Kidney capillary endothelial cell (primary cell): ENCODE measurements at places on chromosomes 7 and 10.

- no peak for DNase-seq
Measured at GRCh38 chr7:1058821-1059199, 14.5 kb downstream of the GPR146 start.

DNA sequence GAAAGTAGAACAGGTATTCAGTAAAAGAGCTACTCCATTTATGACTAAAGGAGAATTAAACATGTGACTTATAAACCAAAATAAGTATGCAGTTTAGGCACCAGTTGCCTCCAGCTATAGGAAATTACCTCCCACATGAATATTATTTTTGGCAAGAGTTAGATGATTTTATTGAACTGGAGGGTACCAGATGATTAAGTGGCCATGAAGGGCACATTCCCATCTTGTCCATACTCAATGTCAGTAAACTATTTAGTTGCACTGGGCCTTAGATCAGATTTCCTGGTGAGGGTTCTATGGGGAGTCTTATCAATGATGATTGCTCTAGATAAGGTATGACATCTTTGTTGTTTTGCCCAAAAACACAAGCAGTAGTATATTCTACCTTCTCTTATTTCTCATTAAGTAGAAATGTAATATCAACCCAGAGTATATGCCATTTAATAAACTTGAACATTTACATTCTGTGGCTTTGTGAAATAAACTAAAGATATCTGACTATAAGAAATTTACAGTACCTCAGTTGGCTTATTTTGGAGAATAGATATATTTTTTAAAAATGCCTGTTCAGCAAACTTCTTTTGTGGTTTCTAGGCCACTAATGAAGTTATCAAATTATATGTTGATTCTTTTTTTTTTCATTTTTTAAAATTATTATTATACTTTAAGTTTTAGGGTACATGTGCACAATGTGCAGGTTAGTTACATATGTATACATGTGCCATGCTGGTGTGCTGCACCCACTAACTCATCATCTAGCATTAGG is 145.3 kb downstream of the SEMA3A start:
- no peak for DNase-seq

DNA sequence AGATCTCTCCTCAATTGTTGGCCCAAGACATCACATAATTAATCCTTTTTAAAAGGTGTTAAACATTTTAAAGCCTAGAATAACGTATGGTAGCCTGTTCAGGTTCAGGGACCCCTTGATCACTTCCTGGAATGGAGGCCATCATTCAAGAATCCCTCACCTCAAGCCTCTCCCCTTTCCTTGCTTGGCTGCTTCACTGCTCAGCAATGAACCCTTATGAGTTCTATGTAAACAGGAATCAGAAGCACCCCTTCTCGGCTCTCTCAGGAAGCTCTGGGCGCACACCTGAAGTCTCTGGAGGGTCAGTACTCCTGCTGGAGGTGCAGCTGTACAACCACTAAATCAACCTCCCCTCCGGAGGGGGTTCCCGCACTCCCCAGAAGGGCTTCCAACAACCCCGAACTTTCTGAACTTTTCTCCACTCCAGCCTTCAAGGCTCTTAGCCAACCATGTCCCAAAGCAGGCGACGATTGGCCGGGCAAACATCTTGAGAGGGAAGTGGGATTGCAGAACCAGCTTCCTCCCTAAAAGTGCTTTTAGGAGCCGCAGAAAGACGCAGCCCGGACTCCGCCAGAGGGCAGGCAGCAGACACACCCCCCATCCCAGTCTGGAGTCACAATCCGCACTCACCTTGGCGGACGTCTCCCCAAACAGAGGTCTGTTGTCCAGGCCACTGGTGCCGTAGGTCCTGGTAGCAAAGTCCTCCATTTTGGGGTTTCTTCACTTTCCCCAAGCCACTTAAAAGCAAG is 562 bp downstream of the TMEM243 start:
- peak; percentile 33 for DNase-seq

DNA sequence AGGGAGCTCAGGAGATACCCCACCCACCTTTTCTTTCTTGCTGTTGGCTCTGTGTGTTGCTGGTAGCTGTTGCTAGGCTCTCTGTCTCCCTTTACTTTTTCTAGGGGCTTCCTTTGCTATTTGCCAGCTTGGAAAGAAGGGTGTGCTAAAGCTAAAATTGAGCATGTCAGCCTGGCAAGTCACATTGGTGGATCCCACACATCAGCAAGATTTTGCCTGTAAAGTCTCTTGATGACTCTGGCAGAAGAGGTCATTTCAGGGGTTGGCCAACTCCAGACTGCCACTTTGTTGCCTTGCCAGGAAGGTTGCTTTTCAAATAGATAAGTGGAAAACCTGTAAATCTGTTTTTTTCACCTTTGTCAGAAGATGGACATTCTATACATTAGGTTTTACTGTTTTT is 9.9 kb downstream of the CCNY start:
- DNase-seq = no peak

DNA sequence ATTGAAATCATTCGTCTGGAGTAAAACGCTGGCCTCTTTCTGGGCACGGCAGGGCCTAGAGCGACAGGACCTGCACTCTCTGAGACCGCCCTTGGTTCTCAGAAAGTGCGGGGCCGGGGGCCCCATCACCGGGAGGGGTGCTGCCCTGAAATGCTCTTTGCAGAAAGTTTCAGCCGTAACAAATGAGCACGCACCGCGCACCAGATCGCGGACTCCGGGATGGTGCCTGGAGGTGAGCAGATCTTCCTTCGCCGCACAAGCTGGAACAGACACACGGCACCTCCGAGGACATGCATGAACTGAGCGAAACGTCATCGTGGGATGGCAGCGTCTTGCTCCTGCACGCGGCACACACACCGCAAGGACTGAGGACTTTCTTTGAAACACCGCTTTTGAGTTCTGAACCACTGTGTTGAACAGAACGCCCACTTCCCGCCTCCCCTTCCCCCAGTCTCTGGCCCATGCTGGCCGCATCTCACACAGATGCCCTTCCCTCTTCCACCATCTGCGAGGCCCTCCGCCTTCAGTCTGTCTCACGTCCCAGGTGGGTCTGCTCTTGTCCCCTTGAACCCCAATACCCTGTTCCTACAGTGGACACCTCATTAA is 538.7 kb upstream of the MGMT start:
- DNase-seq = no peak

GRCh38 chr10:113018034-113018433 is 68.0 kb downstream of the TCF7L2 start:
- no peak for DNase-seq

- DNase-seq = no peak
Measured at GRCh38 chr7:44965441-44965903, 13.3 kb downstream of the MYO1G start.

DNA sequence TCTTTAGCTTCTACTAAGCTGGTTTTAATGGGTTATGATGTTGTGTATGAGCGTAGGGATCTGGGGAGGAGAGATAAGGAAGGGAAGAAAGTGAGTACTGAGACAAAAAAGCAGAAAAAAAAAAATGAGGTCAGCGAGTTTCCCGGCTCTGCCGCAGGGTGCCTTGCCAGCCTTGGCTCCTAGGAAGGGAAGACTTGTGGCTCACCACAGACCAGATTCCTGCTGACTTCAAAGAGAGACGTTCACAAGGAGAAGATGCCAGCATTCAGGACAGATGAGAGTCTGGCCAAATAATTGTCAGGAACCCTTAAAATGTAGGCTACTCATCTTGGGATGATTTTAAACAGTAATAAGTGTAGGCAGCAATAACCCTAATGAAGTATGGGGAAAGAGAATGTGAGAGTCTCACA is 11.4 kb upstream of the FAS start:
- no peak for DNase-seq

- no peak for DNase-seq
Measured at GRCh38 chr10:131549116-131549515, 237.6 kb upstream of the TCERG1L start.

DNA sequence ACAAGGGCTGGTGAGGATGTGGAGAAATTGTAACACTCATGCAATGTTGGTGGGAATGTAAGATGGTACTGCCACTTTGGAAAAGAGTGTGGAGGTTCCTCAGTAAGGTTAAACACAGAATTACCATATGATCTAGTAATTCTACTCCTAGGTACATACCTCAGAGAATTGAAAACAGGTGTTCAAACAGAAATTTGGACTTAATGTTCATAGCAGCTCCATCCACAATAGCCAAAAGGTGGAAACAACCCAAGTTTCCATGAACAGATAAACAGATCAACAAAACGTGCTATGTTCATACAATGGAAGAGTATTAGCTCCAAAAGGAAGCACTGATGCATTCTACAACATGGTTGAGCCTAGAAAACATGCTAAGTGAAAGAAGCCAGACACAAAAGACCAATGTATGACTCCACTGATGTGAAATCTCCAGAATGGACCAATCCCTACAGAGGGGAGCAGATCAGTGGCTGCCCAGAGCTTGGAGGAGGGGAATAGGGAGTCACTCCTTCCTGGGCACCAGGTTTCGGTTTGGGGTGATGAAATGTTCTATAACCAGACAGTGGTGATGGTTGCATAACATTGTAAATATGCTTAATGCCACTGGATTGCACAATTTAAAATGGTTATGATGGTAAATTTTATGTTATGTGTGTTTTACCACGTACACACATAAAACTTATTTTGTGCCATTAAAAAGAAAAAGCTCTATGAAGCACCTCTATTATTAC is 5.7 kb upstream of the WDR86 start:
- no peak for DNase-seq

DNA sequence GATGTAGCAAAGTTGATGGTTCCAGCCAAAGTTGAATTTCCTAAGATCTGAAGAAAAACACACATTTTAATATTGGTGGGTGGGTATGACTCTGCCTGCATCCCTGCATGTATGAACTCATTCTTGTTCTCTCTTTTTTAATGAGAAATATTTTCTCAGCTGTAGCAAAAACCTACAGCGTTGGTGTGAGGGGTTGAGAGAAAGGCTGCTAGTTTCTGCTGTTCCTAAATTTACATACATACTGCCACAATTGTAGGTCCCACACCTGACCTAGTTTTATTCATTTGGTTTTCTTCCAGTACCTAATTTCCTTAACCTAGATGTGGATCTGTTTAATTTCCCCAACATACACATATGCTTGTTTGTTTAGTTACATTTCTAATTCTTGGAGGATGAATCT is 4.6 kb downstream of the AGFG2 start:
- DNase-seq = no peak

- no peak for DNase-seq
Measured at GRCh38 chr10:83701799-83702198, 437.5 kb upstream of the GHITM start.

DNA sequence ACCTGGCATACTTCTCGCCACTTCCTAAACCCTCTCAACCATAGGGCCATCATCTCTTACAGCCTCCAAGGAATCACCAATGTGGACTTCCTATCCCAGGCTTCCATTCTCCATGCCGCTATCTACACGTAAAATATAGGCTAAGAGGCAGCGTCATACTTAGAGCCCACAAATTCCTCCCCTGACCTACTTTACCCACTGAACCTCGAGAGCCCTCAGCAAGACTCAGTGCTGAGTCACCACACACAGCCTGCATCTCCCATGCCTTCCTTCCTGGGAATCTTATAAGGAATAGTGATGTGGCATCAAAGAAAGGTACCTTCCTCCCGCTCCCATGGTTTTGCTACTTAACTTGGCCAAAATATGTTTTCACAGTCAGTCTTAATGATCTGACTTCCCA is 435.6 kb upstream of the NFE2L3 start:
- no peak for DNase-seq

DNA sequence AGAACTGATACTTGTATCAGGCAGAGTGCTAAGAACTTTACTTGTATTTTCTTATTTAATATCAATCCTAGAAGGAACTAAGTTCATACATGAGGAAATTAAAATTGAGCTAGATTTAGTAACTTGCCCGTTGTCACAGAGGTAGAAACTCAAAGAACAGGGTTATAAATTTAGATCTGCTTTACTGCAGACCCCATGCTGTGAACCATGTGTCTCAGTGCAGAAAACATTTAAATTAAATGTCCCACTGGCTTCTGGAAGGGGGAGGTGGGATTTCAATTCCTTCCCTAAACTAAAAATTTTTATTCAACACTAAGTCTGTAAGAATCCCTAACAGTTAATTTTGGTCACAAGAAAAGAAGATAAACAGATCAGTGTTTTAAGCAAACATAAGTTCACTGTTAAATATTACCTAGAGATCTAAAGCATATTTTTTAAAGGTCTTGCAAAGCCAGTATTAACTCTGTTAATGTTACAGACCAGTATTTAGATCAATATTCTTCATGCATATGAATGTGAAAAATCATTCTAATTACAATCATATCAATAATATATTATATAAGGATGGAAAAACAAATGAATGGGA is 23.1 kb downstream of the WASL start:
- DNase-seq = no peak

DNA sequence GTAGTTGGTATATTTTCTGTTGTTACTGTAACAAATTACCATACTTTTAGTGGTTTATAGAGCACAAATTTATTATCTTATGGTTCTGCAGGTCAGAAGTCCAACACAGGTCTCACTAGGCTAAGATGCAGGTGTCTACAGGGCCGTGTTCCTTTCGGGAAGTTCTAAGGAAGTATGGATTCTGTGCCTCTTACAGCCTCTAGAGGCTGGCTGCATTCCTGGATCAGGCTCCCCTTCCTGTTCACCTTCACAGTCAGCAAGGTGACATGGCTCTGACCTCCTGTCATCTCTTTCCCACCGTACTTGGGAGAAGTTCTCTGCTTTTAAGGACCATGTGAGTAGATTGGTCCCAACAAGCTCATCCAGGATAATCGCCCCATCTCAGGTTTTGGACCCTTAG is 37.3 kb downstream of the BMPR1A start:
- DNase-seq = no peak

DNA sequence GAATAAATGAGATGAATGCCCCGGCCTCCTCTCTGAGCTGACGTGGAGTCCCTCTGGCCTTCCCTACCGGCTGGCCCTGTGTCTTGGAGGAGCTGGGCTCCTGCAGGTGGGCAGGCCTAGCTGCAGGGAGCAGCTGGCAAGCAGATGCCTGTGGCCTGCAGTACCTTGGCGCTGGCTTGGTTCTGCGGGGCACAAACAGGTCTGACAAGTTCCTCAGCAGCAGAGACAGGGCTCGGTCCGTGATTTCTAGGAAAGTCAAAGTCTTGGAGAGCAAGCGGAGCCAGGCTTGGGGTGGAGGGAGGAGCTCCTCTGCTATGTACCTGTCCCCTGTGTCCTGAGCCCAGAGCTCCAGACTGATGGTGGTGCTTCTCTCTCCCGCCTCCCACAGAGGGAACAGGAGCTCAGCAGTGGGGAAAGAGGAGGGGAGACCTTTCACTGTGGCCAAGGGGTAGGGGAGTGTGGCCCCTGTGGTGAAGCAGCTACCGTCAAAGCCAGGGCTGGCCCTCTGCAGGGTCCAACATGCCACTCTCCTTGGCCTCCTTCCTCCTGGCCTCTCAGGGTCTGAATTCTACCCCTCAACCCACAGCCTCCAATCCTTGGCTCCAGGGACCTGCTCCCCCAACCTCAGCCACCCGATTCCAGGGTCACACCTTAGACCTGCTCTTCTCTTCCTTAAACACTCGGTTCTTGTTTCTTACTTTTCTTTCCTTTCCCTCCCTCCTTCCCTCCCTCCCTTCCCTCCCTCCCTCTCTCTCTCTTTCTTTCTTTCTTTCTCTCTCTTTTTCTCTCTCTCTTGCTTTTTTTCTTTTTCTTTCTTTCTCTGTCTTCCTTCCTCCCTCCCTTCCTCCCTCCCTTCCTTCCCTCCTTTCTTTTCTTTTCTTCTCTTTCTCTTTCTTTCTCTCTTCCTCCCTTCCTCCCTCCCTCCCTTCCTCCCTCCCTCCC is 20.1 kb downstream of the MYL10 start:
- DNase-seq = no peak
